Right atrium auricular region (tissue), 2 donors: ENCODE measurements at places on chromosomes 2 and 18. TPM values are rescaled to one million over a fixed set of nuclear protein-coding genes. Genes with fewer than 3 reads are reported as not detected.

DNA sequence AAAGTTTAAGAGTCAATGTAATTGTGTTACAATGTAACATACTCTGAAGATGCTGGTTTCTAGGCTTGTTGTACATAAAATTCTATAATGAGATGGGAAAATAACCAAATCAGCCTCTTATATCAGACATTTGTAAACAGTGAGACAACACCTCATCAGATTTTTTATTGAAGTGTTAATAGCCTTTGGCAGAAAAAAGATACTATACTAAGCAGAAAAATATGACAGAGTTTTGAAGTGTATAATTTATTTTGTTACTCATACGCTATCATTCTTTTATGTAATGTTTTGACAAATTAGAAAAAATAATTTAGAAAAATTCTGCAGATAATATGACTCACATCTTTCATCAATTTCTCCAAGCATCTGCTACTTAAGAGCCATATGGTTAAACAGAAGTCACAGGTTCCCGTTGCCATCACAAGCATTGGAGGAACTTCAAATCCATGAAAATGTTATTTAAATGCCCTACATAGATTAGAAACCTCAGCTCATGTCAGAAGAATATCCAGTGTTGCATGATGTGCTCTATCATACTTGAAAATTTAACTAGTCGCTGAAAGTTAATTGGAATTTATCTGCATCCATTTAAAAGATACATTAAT lies 535.4 kb downstream of the LRP1B start:
- no peaks in the 10 kb centered on the region for H3K27me3 ChIP-seq
- H3K36me3 ChIP-seq = no peaks in the 10 kb centered on the region
- no peak overlapping the region for H3K27ac ChIP-seq
- DNase-seq = no peak
- H3K4me1 ChIP-seq = no peaks in the 10 kb centered on the region
- no peak overlapping the region for H3K4me3 ChIP-seq

DNA sequence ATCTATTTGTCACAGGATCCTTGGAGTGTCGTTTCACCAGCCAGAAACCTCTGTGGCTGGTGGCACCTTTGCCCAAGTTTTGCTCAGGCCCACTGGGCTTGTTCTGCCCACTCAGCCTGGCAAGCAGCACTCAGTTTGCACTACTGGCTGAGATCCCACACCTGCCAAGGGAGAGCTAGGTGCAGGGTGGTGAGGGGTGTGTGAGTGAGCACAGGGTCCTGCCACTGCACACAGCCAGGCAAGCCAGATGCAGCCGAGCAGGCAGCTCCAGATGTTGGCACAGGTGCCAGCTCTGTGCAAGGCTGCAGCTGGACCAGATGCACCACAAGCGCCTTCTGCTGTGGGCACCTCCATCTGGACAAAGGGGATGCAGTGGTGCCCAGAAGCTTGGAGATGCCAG lies 281.7 kb upstream of the UBE2E3 start:
- H3K36me3 ChIP-seq = no peaks in the 10 kb centered on the region
- H3K27me3 ChIP-seq = no peaks in the 10 kb centered on the region
- H3K4me1 ChIP-seq = no peaks in the 10 kb centered on the region
- H3K27ac ChIP-seq = no peak overlapping the region

DNA sequence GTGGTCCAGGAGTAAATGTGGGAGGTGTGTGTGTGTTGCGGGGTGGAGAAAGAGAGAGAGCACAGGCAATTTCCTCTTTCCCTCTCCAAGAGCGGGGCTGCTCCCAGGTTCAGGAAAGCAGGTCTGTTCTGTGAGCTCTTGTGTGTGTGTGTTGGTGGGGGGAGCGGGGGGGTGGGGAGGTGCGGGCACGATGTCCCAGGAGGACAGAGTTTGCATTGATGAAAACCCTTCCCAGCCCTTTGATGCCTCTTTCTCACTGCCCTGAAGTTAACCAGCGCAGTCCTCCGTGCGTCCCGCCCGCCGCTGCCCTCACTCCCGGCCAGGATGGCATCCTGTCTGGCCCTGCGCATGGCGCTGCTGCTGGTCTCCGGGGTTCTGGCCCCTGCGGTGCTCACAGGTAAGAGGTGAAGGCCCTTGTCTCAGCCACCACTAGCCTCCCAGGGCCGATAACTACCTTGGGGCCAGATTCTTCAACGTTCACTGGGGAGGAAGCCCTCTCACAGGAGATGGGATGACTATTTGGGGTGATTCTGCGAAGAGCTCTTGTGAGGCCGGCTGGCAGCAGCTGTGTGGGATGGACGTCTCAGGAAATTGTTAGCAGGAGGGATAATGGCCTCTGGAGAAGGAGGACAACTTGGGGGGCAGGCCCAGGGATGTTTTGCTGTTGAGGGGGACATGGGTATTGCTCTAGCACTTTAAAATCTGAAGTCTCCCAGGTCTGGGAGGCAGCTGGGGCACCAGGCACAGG lies at the start of gene SNORC:
Gene SNORC, plus strand, starts transcription at position 247 of the 748 bp plus-strand sequence. Its CDS starts 78 bp downstream, at position 325.
- no peak within 1 kb of the TSS for H3K27ac ChIP-seq
- no peaks in the 10 kb centered on the region for H3K27me3 ChIP-seq
- H3K4me1 ChIP-seq = no peaks in the 10 kb centered on the region
- DNase-seq = no peak

- no peak overlapping the region for H3K27ac ChIP-seq
- DNase-seq = no peak
- H3K27me3 ChIP-seq = no peaks in the 10 kb centered on the region
These were observed 257.1 kb downstream of the GBX2 start for GRCh38 chr2:235911125-235911524.

DNA sequence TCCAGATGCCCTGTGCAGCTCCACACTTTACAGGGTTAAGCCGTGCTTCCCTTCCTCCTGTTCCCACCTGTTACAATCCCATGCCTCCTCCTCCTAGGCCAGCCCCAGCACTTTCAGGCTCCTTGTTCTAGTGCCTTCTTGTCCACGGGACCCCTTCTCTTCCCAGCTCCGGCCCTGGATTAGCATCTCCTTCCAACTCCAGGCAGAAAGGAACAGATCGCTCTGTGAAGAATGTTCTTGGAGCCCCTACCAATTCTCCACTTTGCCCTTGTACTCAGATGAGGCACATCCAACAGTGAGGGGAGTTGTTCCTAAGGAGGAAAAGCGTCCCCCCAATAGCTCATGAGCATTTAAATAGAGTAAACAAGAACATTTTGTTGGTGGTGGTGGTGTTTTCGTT lies 72.7 kb downstream of the CABLES1 start:
- H3K27me3 ChIP-seq = no peaks in the 10 kb centered on the region
- H3K4me1 ChIP-seq = no peaks in the 10 kb centered on the region
- H3K4me3 ChIP-seq = no peak overlapping the region
- H3K27ac ChIP-seq = no peak overlapping the region

The PROKR1 gene
- not detected for total RNA-seq

The CIDEA gene
- 0.82 TPM for total RNA-seq

The MZT2A gene
- total RNA-seq = 74.9 TPM

The CCDC138 gene
- total RNA-seq = 1.5 TPM

DNA sequence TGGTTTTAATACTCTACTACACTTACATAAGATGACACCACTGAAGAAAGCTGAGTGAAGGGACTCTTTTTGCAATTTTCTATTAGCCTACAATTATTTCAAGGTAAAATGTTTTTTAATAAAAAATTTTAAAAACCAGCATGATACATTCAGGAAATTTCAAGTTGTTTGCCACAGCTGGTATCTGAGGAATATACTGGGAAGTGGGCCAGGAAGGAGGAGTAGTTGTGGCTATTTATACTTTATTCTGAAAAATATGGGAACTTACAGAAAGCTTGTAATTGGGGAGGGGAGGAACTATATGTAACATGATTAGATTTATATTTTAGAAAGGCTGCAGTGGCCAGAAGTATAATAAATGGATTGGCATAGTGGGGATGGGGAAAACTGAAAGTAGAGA lies 40.8 kb downstream of the WDR35 start:
- no peaks in the 10 kb centered on the region for H3K4me1 ChIP-seq
- no peaks in the 10 kb centered on the region for H3K36me3 ChIP-seq
- no peaks in the 10 kb centered on the region for H3K27me3 ChIP-seq
- H3K4me3 ChIP-seq = no peak overlapping the region

DNA sequence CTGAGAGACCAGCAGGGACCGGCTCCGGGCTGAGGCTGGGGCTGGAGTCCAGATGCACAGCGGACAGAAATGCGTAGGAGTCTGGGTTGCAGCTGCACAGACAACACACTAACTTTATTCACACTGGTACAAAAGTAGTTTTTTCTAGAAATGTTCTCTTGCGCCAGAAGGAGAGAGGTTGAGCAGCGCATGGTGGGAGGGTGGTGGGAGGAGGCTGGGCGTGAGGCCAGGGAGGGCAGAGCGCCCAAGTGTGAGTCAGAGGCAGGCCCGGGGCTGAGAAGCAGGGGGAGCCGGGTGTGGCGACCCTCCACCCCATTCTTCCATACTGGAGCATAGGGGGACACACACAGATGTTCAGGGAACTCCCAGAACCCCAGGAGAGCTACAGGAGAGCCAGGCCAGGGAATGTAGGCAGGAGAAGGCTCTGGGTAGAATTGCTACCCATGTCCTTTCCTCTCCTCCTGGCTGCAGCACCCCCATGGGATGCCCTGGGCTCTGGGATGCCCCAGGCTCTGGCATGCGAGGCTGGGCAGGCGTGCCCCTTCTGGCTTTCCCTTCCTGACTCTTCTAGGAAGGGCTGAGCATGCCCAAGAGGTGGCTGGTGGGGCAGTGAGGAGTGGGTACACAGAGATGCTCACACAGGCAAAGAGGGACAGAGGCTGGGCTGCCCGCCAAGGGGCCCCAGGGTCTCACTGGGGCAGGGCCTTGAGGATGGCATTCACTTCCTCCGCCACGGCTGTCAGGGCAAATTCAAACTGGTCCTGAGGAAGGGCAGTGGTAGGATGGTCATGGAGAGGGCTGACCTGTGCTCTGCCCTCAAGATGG lies 10.6 kb downstream of the DNAJB2 start:
- H3K27ac ChIP-seq = peak overlapping the region; percentile 61
- H3K4me3 ChIP-seq = no peak overlapping the region
- no peaks in the 10 kb centered on the region for H3K27me3 ChIP-seq
- DNase-seq = peak; percentile 78
- peaks cover 8% of the 10 kb centered on the region for H3K36me3 ChIP-seq

DNA sequence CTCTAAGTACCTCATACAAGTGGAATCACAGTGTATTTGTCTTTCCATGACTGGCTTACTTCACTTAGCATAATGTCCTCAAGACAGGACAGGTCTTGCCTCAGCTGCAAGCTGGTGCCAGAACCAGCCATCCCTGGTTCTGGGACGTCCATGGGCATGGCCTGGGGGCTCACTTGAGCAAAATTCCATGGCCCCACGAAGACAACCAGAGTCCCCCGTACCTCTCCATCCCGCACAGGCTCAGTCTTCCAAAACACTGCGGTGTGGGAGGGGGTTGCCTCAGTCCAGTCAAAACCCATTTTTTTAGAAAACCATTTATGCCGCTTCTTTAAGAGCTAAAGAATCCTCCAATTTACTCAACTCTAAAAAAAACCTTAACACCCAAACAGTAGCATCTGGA lies 21.7 kb upstream of the CABLES1 start:
- no peaks in the 10 kb centered on the region for H3K4me1 ChIP-seq
- no peak for DNase-seq
- H3K27me3 ChIP-seq = no peaks in the 10 kb centered on the region
- no peaks in the 10 kb centered on the region for H3K36me3 ChIP-seq
- H3K4me3 ChIP-seq = no peak overlapping the region

The ATF2 gene
- 22.3 TPM for total RNA-seq

The MYO3B gene
- total RNA-seq = not detected

GRCh38 chr18:52510139-52510538 lies 170.1 kb downstream of the DCC start:
- H3K4me3 ChIP-seq = no peak overlapping the region
- H3K36me3 ChIP-seq = no peaks in the 10 kb centered on the region
- H3K27ac ChIP-seq = no peak overlapping the region
- no peaks in the 10 kb centered on the region for H3K4me1 ChIP-seq
- H3K27me3 ChIP-seq = no peaks in the 10 kb centered on the region
- DNase-seq = no peak

DNA sequence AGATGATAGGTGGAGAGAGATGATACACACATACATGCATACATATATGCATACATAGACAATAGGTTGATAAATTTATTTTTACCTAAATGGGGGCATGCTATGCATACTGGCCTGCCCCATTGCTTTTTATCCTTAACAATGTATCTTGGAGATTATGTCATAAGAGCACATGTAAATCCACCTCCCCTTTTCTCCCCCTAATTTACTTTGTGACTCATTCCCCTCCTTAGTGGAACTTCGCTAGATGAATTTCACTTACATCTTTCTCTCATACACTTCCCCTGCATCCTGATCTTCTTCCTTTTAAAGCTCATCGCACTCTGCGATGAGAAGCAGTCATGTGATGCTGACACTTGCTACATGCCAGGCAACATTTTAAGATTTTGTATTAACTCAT lies 223.6 kb downstream of the C1D start:
- DNase-seq = no peak
- H3K27me3 ChIP-seq = no peaks in the 10 kb centered on the region
- H3K4me1 ChIP-seq = no peaks in the 10 kb centered on the region
- no peaks in the 10 kb centered on the region for H3K36me3 ChIP-seq

DNA sequence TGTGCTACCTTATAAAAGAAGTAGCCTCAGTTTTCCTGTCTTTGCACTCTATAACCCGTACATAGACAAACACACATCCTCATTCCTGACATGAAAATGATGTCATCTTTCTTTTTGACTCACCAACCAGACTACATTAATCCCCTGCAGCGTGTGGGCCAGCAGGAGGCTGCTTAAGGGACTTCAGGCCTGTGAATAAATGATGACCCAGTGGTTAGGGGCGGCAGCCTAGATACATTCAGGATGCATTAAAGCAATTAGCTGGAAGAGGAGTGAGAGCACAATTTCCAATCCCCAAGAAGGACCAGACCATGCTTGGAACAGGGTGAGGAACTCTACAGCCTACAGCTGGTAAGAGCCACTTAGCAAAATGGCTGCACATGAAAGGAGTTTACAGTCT lies 57.3 kb upstream of the KLF7 start:
- no peak overlapping the region for H3K27ac ChIP-seq
- no peak for DNase-seq
- H3K4me3 ChIP-seq = no peak overlapping the region
- no peaks in the 10 kb centered on the region for H3K36me3 ChIP-seq

The DARS1 gene
- total RNA-seq = 42.4 TPM

GRCh38 chr2:157190151-157190550 lies 67.4 kb upstream of the GALNT5 start:
- no peak for DNase-seq
- no peaks in the 10 kb centered on the region for H3K36me3 ChIP-seq
- no peaks in the 10 kb centered on the region for H3K4me1 ChIP-seq

DNA sequence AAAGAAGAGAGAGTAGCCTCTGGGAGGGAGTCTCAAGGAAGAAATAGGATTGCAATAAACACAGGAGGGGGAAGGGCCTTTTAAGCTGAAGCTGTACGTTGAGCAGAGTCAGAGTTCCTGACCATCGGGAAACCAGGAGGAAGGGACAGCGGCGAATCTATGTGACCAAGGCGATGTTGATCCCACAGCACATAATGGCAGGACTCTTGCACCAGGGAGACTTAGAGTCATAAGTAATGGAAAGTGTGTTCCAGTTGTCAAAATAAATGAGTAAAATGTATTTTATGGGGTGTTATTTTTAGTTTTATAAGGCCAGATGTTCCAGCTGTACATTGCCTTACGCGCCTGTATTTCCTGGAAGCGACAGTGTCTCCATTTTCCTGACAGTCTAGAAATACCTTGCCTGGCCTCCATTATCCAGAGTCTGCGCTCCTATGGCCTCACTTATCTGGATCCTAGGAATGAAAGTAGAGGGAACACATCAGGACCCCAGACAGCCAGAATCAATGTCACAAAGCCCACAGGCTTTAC lies 152.8 kb upstream of the COPS8 start:
- no peaks in the 10 kb centered on the region for H3K4me1 ChIP-seq
- no peak overlapping the region for H3K27ac ChIP-seq
- H3K4me3 ChIP-seq = no peak overlapping the region
- H3K36me3 ChIP-seq = no peaks in the 10 kb centered on the region
- H3K27me3 ChIP-seq = no peaks in the 10 kb centered on the region
